ENCODE measurements at places on chromosomes 13 and 19.

- no peak for DNase-seq
These were observed 4.7 kb downstream of the EEF2 start for GRCh38 chr19:3980353-3981251.

DNA sequence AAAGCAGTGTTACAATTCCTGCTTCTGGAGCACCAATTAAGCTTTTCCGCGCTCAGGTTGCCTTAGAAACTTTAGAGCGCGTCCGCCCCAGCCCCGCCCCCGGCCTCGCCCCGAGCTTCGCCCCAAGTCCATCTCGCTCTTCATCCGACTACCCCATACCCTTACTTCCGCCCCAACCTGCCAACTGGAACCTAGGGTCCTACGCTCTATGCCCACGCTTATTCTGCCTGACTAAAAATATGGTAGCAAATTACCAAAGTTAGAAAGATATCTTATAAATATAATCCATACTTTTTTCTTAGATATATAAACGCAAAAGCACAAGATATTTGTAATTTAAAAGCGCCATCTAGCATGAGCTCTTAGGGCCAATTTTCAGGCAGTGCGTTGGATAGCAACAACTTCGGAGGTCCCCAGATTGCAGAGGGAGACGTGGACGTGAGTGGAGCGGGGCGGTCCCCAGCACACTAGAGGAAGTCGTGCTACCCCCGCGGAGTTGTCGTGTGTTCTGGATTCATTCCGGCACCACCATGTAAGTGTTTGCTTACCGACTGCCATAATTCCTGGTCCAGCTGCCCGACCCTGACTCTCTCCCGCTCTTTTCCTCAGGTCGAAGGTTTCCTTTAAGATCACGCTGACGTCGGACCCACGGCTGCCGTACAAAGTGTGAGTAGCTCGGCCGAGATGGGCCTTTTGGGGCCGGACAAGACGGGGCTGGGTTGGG lies at the start of gene UFM1:
UFM1 (plus strand) TSS at position 462 of the 724 bp plus-strand sequence; CDS start at position 531, 69 bp downstream.
- peak; percentile 93 for DNase-seq

DNA sequence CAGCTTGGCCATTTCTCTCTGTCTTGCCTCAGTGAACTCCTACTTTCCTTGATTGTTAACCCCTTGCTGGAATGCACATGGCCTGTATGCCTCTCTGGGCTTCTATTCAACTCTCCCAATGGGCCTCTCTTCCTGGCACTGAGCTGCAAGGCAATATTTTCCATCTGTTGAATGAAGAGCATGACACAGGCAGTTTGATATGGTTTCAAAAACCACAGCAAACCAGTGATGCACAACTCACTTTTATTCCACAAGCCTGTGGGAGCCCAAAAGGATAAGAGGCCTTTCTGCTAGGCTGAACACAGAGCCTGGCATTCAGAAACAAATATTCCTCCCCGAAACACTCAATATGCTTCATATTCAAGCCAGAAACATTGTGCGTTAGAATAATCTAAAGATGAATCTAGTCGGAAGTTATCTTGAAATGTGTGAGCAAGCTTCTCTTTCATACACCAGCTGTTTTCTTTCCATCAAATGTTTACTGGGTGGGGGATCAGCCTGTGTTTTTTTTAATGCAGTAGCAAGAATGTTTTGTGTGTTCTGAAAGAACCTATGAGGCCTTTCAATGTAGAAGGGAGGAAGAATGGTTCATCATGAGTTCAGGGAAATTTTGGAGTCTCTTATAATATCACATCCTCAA lies 443.1 kb upstream of the SPRY2 start:
- DNase-seq, result no peak

- DNase-seq, result no peak
These were observed 73.7 kb downstream of the COG6 start for GRCh38 chr13:39729156-39729555.

DNA sequence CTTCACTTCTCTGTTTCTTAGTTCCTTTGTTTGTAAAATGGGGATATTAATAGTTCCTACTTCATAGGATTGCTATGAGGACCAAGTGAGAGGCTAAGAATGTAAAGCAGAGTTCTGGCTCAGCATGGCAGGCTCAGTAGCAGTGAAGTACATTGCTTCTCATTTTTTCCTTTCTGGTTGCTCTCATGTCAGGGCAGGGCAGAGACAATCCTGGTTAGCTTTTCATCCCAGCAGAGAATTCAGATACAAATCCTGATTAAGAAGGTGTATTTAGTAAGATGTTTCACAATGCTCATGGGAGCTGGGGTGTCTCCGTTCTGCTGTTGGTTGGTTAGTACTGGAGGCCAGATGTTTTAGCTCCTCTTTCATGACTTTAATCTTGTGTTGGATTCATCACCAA lies 42.9 kb downstream of the WASF3 start:
- DNase-seq, result no peak

DNA sequence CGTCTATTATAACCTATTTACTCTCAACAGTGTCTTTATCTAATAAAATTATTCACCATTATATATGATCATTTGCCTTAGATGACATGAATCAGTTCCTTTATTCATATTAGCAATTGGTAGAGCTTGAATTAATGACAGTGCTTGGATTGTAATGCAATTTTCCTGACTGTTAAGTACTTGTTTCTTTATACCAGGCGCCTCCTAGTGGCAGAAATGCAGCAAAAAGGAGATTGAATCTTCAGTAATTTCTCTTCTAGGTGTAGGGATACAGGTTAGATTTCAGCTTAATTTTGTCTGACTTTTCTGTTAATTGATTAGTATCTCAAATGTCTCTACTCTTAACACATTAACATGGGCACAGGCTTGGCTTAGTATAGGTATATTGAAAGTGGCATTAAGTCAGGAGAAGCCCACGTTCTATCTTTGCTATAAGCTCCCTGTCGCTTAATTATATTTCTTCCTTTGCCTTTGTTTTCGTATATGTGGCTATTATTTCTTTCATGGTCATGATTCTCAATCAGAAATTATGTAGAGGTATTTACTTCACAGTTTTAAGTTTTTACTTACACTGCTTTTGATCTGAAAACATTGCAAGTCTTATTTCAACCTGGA lies 9.1 kb upstream of the LHFPL6 start:
- DNase-seq, result peak; percentile 38

- DNase-seq, result no peak
These were observed 20.7 kb upstream of the ZNF331 start for GRCh38 chr19:53517114-53517741.

- DNase-seq, result no peak
These were observed 27.4 kb downstream of the IL12RB1 start for GRCh38 chr19:18059297-18059696.

DNA sequence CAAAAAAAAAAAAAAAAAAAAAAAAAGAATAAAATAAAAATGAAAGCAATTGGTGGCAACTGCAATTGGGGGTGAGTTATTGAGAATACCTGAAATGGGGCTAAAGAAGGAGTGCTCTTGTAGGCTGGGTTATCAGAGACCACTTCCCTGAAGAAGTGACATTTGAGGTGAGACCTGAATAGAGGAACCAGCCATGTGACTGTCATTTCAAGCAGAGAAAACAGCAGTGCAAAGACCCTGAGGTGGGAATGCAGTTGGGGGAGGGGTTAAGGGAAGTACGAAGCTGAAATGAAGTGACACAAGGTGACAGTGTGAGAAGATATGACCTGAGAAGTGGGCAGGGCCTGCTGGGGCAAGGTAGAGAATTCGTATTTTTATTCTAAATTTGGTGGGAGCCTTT lies 4.3 kb upstream of the PALM3 start:
- no peak for DNase-seq

GRCh38 chr19:6070207-6070681 lies 40.1 kb downstream of the RFX2 start:
- DNase-seq, result no peak

GRCh38 chr13:109989155-109989554 lies 202.8 kb upstream of the IRS2 start:
- DNase-seq, result no peak

DNA sequence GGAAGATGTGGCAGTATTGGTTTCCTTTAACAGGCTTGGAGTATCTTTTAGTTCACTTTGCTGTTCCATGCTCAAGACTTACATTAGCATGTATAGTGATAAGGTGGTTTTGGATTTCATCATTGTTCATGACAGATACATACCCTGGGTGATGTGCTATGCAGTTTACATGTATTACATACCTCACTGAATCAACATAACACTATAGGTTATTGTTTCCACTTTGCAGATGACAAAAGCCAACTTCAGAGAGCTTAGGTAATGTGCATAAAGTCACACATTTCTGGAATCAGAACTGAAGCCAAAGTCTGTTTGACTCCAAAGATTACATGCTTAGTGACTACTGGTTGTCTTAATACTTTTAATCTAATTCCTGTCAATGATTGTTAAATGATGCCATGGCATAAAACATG lies 7.1 kb downstream of the COMMD6 start:
- DNase-seq, result no peak

DNA sequence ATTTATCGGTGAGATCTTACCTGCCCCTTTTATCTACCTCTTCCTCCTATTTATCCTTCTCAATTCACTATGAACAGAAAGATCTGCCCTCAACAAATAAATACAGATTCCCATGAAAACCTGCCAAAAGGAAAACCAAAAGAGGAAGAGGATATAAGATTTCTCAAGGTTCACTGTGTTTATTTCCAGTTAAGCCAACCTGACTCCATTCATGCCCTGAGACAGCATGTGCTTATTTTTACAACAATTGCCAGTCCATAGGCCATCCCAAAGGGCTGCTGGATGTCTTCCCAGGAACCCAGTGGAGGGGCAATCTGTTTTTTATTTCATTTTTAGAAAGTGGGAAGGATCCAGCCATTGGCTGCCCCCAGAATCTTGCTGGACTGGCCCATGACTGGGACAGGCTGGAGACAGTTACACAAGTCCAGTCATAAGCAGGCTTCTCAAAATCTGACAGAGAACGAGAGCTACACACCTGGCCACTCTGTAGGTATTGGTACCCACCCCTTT lies 209.1 kb downstream of the IRS2 start:
- no peak for DNase-seq

GRCh38 chr13:103184413-103184812 lies 118.2 kb upstream of the SLC10A2 start:
- no peak for DNase-seq

- no peak for DNase-seq
These were observed 37.5 kb upstream of the SACS start for GRCh38 chr13:23470790-23471614.

- DNase-seq, result no peak
These were observed 79.7 kb upstream of the MBNL2 start for GRCh38 chr13:97142452-97142851.

- no peak for DNase-seq
These were observed 160.4 kb downstream of the ZIC5 start for GRCh38 chr13:99811067-99811700.

- no peak for DNase-seq
These were observed 37.6 kb upstream of the RNF113B start for GRCh38 chr13:98214707-98215106.

DNA sequence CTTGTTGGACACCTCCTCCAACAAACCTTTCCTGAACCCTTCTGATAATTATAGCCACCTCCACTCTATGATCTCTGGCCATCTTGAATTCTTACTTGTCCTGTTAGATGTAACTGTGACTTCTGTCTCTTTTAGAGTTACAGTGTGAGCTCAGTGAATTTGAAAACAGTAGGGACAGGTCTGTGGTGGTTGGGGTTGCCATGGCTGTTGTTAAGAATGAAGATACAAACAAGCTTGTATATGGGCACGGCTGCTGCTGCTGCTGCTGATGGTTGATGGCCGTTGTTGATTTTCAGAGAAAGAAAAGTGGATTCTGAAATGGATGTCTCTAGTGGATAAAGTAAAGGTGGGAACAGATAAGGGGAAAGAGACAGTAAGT lies 101.5 kb downstream of the STARD13 start:
- DNase-seq, result no peak

DNA sequence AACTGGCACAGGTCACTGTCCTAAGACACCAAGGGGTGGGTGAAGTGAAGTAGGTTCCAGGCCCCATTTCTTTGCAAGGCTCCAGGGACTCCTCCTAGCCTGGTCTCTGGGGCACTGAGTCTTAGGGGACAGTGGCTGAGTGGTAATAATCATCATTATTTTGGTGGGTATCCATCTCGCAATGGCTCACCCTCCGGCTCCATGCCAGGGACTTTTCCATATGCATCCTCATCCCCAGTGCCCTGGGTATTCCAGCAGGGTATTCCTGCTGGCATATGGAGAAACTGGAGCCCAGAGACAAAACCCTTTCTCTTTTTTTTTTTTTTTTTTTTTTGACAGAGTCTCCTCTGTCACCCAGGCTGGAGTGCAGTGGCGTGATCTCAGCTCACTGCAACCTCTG lies 2.5 kb downstream of the PDE4A start:
- no peak for DNase-seq

DNA sequence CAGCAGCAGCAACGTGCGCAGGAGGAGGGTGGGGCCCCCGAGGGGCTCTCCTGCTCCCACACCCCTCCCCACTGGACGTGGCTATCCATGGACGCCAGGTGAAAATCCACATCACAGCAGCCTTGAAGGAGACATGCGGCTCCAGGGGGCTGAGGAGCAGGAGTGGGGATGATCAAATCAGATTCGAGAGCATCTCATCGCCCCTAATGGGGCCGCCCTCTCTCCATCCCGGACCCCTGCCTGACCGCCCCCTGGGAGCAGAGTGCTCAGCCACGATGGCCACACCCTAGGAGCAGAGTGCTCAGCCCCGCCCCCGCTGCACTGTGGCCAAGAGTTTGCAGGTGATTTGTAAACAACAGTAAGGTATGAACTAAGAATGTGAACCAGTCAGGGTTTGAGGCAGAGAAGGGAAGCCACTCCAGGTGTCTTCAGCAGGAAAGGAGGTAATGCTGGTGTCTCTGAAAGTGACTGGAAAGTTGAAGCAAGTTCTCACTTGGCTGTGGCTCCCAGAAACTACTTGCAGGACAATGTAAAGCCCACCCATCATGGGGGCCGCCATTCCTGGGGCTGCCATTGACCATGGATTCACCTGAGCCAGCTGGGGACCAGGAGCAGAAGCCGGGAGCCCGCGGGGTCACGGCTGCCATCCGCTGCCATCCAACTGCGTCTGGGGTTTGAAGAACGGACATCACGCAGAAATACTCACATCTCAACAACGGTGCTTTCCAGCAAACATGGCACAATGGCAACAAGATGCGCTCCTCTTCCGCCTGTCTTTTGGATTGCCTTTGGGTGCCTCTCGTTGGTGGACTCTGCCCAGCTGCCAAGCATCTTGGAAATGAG lies 71.8 kb downstream of the SPACA7 start:
- DNase-seq, result no peak

- DNase-seq, result peak; percentile 75
These were observed 520 bp downstream of the ZNF787 start for GRCh38 chr19:56120371-56121179.

DNA sequence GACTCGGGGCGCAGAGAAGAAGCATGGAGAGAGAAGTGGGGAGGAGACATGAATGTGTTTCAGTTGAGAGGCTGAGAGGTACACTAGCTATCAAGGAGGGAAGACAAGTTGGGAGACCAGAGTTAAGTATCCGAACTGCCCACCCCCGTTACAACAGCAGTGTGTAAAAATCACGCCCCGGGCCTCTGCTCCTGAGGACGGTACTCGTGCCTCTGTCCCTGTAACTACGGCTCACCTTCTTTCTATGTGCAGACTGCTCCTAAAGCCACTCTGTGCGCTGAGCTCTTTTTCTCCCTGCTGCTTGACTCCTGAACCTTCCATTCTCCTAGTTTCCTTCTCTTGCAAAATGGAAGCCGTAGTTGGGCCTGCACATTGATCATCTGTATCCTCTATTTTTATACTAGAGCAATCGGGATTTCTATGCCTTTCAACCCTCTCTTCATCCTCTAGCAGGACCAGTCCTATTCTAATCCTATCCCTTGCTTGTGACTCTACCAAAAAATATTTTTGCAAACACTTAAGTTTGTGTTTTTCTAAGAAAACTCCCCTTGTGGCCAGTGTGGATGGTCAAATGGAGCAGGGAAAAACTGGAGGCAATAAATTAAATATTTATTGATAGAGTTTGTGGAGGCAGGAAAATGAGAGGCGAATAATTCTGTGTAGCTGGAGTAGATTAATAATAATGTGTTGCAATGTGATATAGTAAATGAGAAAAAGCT lies 569 bp downstream of the POLR1D start:
- DNase-seq, result no peak
